KBM-7 (cell line): ENCODE measurements at places on chromosomes 12 and 14.

- no peak for DNase-seq
These were observed 171.6 kb downstream of the FBXL14 start for GRCh38 chr12:1422604-1423315.

- DNase-seq = no peak
These were observed 41.3 kb upstream of the CTDSP2 start for GRCh38 chr12:57887631-57888408.

DNA sequence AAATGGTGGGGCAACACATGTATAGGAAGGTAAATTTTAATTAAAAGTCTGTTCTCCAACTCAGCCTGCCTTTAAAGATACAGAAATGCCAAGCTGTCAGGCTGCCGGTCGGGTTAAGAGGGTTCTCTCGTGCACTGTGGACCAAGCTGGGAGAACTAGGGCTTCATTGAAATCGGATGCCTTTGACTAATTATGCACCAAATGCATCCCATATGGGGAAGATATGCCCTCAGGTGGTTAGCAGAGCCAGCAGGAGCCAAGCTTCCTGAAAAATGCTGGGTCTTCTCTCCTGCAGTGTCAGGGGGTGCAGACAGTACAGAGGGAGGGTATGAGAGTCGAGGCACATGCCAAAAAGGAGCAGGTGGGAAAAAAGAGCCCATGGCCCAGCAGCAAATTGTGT lies 236.1 kb downstream of the CACNA1C start:
- DNase-seq = no peak

DNA sequence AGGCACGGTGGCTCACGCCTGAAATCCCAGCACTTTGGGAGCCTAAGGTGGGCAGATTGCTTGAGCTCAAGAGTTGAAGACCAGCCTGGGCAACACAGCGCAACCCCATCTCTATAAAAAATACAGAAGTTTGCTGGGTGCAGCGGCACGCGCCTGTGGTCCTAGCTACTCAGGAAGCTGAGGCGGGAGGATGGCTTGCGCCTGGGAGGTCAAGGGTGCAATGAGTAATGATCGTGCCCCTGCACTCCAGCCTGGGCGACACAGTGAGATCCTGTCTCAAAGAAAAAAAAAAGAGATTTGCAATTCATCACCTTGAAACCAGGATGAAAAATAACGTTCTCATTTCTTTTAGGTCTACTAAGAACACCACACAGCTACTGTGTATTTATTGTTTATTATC lies 4.0 kb downstream of the STX2 start:
- DNase-seq = peak; percentile 46

GRCh38 chr12:59396519-59396918 lies 199.3 kb upstream of the SLC16A7 start:
- no peak for DNase-seq

- DNase-seq = no peak
These were observed 1.5 kb downstream of the BIN2 start for GRCh38 chr12:51322452-51322851.

DNA sequence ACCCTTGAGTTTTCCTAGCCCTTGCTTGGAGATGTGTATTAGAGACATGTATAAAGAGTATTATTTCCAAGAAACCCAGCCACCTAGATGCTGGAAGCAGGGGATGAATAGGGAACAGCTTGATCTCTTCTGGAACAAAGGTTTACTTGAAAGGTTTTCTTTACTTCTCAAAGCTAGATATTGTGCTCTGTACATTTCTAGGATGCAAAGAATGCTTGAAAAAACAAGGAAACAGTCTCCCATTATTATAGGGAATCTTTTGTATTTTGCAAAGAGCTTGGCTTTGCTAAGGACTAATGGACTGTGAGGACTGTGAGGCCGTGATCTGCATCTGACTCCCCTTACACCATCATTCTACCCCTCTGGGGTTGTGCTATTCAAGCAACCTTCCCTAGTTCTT lies 77.9 kb downstream of the PRICKLE1 start:
- no peak for DNase-seq

DNA sequence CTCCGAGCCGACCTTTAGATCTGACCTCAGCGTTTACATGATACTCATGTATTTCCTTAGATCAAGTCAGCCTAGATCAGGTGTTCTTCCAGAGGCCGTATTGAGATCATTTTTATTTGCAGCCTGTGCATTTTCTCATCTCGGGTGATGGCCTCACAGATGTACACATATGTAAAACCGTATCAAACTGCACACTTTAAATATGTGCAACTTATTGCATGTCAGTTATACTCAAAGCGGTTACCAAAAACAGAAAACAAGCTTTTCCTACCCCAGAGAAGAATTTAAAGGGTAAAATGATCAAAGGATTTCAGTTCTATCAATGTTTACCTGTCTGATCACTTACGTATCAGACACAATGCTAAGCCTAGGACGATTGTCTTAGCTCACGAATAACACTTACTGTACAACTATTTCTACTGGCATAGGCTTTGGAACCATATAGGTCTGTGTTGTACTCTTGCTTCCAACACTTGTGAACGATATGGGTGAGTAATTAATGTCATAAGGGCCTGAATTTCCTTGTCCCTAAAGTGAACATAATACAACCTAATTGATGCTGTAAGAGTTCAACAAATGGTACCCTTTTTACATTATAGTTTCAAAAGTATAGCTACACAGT lies 628 bp upstream of the LLPH start:
- no peak for DNase-seq

DNA sequence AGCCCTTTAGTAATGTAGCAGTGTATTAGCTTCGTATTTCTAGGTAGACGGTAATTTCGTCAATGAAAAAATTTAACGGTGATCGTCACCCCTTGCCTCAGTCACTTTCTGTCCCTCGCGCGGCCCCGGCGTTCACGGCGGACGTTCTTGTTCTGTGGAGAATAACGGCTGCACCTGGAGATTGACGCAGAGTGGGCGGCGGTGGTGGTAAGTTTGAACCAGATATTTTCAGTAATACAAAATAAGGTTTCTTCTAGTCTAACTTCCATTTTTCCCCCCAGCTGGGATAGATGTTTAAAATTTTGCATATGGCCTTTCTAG lies 341 bp downstream of the ZNF10 start:
- DNase-seq = no peak

GRCh38 chr14:37369425-37369824 lies 171.7 kb downstream of the MIPOL1 start:
- no peak for DNase-seq

GRCh38 chr14:68526512-68527091 lies 266.3 kb downstream of the ZFP36L1 start:
- no peak for DNase-seq

GRCh38 chr12:112998987-112999767 lies 20.9 kb downstream of the OAS2 start:
- no peak for DNase-seq

DNA sequence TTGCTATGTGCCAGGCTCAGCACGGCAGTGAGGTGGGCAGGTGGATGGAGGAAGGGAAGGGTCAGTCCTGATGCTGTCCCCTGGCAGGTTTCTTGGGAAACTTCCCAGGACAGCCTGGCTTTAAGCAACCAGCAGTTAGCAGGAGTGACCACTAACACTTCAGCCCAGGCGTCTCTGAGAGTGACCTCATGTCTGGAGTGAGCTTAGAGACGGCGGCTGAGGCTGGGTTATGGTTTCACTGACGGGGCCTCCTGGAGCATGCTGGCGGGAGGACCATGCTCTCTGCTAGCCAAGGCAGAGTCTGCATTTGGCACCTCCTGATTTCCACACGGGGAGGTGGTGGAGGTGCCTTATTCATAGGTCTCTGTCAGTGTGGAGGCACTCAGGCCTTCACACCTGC lies 2.5 kb downstream of the HHIPL1 start:
- no peak for DNase-seq

- DNase-seq = no peak
These were observed 25.3 kb downstream of the TTC8 start for GRCh38 chr14:88849716-88850115.
